ENCODE measurements at places on chromosomes 12 and 14.

DNA sequence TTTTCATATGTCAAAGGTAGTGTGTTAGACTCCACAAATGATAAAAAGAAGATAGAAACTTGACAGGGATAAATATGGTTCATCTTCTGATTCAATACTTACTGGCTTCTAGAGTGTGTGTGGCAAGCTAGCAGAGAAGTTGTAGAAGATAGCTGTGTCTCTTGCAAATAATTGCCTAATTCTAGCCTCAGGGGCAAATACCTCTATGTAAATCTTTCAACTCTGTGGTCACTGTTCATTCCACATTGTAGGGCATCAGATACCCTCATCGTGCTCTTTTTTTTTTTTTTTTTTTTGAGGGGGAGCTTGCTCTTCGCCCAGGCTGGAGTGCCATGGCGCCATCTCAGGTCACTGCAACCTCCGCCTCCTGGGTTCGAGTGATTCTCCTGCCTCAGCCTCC lies 1.7 kb downstream of the OLR1 start:
- DNase-seq, result no peak

DNA sequence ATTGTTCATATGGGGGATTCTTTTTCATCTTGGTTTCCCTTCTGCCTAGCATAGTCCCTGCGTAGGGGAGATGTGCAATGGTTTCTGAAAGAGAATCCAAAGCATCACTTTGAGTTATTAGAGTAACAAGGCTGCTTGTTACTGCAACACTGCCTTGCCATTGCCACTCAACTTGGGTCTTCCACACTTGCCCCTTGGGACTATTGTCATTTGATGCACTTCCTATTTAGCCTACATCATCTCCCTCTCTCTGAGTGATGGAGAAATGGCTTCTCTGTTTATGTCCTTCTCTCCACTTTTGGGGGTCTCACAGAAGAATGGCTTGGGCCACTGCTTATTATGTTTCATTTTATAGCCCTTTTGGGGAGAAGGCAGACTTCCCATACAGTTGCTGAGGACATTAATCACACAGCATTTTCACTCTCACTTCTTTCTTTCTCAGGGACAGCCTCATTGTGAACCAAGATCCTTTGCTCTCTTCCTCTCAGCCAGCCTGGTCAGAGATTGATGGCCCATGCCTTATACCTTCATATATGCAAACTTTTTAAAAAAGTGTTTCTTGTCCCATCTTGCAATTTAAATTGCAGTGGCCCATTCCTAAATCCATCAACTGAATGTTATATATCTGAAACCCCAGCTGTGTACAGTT lies 50.8 kb upstream of the POC1B start:
- no peak for DNase-seq

DNA sequence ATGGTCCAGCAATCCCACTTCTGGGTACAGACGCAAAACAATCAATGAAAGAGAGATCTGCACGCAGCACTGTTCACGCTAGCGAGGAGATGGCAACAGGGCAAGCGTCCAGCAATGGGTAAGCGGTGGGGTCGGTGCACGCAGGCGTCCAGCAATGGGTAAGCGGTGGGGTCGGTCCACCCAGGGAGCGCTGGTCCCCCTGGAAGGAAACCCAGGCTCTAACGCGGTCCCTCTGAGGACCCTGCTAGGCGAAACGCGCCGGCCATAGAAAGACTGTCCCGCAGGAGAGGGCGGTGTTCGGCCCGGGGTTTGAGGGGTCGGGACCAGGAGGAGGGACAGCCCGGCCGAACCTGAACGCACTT lies 618 bp upstream of the PGAM5 start:
- DNase-seq, result no peak

GRCh38 chr14:43525658-43526057 lies 981.4 kb downstream of the FSCB start:
- DNase-seq, result no peak

DNA sequence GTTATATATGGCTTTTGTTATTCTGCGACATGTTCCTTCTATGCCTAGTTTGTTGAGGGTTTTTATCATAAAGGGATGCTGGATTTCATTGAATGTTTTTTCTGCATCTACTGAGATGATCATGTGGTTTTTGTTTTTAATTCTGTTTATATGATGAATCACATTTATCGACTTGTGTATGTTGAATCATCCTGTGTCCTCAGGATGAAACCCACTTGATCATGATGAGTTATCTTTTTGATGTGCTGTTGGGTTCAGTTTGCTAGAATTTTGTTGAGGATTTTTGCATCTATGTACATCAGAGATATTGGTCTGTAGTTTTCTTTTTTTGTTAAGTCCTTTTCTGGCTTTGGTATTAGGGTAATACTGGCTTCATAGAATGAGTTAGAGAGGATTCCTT lies 291.2 kb downstream of the AKAP6 start:
- DNase-seq, result no peak

DNA sequence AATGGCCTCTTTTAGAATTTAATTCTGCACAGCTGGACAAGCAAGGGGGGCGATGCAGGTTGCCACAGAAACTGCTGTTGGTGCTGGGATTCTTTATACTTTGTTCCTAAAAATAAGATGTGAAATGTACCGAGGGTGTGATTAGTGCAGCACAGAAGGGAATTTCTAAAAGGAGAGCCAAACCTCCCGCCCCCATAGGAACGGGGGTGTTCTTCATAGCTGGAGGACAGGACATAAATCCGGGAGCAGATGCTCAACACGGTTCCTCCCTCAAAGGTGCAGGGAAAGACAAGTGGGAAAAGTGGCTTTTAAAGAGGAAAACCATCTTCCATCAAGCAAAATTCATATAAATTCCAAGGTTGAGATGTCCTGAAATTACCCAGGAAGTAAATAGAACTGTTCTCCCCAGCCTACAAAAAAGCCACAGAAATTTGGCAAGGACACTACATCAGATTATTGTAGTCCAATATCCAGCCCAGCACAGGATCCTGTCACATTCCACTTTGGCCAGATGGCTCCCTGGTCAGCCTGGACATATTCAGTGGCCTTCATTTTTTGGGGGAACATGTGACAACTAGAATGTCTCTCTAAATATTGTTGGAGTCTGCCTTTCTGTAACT lies 51.4 kb upstream of the TMX1 start:
- no peak for DNase-seq

DNA sequence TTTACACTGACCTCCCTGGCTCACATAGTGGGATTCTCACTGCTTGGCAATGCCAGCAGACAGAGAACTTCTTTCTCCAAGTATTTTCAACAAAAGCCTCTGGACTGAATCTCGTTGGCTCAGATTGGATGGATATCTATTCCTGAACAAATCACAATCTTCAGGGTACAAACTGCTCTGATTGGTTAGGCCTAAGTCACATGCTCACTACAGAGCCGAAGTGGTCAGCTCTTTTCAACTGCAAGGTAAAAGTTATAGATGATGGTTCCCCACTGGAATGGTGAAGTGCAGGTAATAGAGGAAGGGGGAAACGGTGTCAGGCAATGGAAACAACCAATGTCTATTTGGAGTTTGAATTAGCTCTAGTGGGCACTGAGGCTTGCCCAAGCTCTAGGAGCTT lies 16.7 kb upstream of the VRK1 start:
- no peak for DNase-seq

GRCh38 chr12:3131129-3131528 lies 54.0 kb downstream of the TSPAN9 start:
- DNase-seq, result no peak

DNA sequence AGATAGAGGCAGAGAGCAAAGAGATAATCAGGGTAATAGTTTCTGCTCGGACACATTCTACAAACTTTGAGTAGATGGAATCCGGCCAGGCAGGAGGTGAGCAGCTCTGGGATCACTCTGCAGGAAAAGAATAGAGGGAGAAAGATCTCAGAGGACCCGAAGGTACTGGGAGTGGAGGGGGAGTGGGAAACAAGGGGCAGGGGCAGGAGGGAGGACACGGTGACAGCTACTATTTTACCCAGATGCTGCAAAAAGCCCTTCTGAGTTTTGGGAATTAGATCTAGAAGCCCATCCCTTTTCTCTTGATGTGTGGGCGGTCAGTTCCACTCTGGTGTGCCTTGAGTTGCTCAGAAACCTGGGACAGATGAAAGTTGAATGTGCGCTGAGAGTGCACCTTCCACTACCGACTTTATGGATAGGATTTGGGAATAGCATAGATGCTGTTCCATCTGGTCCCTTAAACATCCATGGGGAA lies 556 bp downstream of the GPRC5A start:
- no peak for DNase-seq

- no peak for DNase-seq
Observed at GRCh38 chr12:5988088-5988487, 43.0 kb upstream of the ANO2 start.

- DNase-seq, result no peak
Observed at GRCh38 chr12:107469011-107469410, 216.6 kb upstream of the PWP1 start.

- no peak for DNase-seq
Observed at GRCh38 chr12:56658921-56659320, 13.1 kb upstream of the ATP5F1B start.

DNA sequence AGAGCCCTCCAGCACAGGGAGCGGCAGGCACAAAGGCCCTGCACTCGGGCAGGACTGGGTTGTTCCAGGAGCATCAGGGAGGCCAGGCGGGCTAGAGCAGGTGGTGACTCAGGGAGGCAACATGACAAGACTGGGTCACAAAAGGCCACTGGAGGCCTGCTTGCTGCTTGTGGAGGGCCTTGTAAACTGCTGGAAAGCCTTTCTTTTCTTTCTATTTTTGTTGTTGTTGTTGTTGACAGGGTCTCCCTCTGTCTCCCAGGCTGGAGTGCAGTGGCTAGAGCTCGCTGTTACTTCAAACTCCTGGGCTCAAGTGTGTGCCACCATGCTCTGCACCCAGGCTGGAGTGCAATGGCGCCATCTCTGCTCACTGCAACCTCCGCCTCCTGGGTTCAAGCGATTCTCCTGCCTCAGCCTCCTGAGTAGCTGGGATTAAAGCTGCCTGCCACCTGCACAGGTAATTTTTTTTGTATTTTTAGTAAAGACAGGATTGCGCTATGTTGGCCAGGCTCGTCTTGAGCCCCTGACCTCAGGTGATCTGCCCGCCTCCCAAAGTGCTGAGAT lies 11.8 kb upstream of the RCOR1 start:
- DNase-seq, result no peak

DNA sequence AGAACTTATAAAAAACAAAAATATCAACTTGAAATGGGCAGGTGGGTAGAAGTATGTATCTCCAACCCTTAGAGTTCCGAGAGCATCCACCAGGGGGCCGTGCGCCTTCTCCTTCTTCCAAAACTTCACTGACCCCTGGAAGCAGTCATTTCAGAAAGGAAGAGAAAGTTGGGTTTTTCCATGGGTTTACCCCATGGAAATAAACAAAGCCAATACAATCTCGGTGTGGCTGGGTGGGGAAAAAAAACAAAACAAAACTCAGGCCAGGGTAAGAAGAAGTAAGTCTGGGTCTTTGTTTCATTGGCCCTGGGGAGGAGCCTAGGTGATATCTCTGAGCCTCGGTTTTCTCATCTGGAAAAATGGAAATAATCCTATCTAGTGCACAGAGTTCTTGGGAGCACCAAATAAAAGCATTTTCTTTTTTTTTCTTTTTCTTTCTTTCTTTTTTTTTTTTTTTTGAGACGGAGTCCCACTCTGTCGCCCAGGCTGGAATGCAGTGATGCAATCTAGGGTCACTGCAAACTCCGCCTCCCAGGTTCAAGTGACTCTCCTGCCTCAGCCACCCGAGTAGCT lies 33.6 kb upstream of the HNF1A start:
- peak; percentile 66 for DNase-seq

GRCh38 chr12:104963757-104964156 lies 5.7 kb upstream of the SLC41A2 start:
- DNase-seq, result no peak

DNA sequence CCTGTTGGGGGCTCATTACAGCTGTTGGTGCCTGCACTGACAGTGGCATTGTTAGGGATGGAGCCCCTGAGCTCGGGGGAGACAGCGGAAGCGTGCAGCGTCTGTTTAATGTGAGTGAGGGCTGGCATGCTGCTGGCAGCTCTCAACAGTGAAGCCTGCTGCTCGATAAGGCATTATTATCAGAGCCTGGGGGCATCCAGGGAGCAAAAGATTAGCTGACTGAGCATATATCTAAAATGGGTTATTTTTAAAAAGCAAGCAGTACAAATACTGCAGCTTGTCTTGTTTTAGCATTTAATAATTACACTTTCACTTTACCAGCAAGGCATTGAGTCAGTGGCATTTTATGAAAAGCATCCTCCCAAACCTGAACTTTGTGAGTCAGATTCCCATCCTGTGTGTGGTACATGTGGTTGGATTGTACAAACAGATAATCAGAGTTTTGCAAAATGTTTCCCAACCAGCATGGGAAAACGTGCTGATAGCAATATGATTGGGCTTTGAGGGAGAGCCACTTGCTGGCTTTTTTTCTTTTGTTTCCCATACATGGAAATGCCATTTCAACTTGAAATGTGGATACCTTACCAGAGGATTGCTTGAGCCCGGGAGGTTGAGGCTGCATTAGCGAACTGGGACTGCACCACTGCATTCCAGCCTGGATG lies 150.8 kb downstream of the PRKCH start:
- DNase-seq, result peak; percentile 90

- no peak for DNase-seq
Observed at GRCh38 chr14:20746566-20746965, 879 bp downstream of the EDDM3A start.

- DNase-seq, result no peak
Observed at GRCh38 chr14:28807518-28807917, 40.9 kb downstream of the FOXG1 start.

DNA sequence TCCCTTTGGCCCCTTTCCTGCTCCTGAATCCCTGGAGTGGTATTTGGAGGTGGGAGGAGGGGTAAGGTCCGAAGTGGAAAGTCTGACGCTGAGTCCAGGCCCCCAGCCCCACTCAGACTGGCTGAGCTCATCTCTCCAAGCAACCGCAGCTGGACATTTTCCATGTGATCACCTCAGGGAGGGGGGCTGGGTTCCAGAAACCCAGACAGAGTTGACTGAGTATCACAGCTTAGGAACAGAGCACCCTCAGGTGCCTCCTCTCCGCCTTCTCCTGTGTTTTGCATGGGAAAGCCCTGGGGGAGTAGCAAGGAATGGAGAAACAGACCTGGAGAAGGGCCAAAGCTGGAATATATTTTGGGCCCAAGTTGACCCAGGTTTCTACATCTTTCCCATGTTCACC lies 8.0 kb upstream of the ITGA5 start:
- no peak for DNase-seq

DNA sequence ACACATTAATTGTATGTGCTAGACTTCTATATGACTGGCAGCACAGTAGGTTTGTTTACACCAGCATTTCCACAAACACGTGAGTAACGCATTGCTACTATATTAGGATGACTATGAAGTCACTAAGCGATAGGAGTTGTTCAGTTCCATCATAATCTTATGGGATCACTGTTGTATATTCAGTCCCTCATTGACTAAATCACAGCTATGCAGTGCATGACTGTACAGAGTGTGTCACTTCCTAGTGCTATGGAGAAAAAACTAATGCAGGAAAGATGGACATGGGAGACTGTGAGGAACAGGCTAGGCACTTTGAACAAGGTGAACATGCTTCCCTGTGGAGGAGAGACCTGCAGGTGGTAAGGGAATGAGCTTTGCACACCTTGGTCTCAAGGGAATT lies 259.8 kb downstream of the NUAK1 start:
- no peak for DNase-seq

GRCh38 chr12:60197589-60197988 lies 601.8 kb downstream of the SLC16A7 start:
- DNase-seq, result no peak

GRCh38 chr12:5172886-5173285 lies 129.2 kb downstream of the KCNA5 start:
- DNase-seq, result no peak

GRCh38 chr12:226401-226800 lies 12.4 kb upstream of the SLC6A12 start:
- no peak for DNase-seq

GRCh38 chr12:51132693-51133092 lies 40.2 kb downstream of the TFCP2 start:
- no peak for DNase-seq
